ENCODE measurements at places on chromosomes 5 and 9.

GRCh38 chr5:124614836-124615385 is 131.5 kb downstream of the ZNF608 start:
- no peak for DNase-seq

GRCh38 chr5:148386041-148386440 is 2.3 kb downstream of the FBXO38 start:
- DNase-seq: no peak

- DNase-seq: no peak
These were observed 84.3 kb upstream of the GRHPR start for GRCh38 chr9:37338218-37338617.

- no peak for DNase-seq
These were observed 38.9 kb downstream of the NTRK2 start for GRCh38 chr9:84708400-84708799.

- no peak for DNase-seq
These were observed 7.3 kb downstream of the ZFP62 start for GRCh38 chr5:180853848-180854176.

- no peak for DNase-seq
These were observed 32.9 kb downstream of the SLIT3 start for GRCh38 chr5:169268019-169268418.

DNA sequence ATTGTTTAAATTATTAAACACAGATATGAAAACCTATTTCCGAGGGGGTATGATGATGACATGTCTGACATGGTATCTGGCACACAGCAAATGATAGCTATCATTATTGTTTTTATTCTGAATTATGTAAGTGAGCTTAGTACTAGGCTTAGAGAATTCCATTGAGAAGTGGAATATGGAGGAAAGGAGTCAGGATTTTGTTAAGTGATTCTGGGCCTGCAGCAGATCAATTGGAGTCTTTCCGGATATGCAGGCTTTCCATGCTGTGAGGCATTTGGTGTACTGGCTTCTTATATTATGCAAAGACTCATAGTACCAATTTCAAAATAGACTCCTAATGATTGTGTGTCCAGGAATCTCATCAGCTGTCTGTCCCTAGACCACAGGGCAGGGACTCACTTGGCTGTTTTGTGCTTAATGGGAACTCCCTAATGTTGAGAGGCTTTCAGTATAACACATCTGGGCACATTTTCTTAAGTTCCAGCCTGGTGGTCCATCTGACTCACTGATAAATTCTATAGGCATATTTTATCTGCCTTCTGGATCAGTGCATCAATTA is 180.0 kb upstream of the KLF9 start:
- DNase-seq: no peak

- DNase-seq: no peak
These were observed 156.8 kb downstream of the MAPKAP1 start for GRCh38 chr9:125549891-125550885.

GRCh38 chr9:98774746-98775145 is 21.6 kb downstream of the ANKS6 start:
- no peak for DNase-seq

DNA sequence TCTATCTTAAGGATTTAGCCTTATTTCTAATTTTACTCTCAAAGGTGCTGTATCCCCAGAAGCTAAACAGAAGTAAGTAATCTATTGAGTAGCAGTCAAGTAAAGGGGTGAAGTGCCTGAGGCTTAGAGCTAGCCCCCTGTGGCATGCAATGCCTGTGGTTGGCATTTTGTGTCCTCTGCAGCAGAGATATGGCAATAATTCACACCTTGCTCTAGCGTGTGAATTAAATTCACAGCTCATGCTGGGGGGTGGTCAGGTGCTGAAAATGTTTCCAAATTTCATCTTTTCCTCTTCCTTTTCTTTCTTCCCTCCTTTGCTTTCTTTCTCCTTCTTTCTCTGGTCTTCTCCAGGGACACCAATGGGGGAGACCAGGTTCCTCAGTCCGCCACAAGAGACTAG is 262.1 kb downstream of the GABRB2 start:
- no peak for DNase-seq
